Activated CD4-positive, alpha-beta T cell treated with anti-CD3 and anti-CD28 coated beads, Interleukin-2, amount 10 ng/mL, durations not matched to agents 24 days and 14 days (primary cell): ENCODE measurements at places on chromosomes 16 and 17.

GRCh38 chr16:68972720-68973119, 129.4 kb downstream of the TANGO6 start:
- DNase-seq: no peak

DNA sequence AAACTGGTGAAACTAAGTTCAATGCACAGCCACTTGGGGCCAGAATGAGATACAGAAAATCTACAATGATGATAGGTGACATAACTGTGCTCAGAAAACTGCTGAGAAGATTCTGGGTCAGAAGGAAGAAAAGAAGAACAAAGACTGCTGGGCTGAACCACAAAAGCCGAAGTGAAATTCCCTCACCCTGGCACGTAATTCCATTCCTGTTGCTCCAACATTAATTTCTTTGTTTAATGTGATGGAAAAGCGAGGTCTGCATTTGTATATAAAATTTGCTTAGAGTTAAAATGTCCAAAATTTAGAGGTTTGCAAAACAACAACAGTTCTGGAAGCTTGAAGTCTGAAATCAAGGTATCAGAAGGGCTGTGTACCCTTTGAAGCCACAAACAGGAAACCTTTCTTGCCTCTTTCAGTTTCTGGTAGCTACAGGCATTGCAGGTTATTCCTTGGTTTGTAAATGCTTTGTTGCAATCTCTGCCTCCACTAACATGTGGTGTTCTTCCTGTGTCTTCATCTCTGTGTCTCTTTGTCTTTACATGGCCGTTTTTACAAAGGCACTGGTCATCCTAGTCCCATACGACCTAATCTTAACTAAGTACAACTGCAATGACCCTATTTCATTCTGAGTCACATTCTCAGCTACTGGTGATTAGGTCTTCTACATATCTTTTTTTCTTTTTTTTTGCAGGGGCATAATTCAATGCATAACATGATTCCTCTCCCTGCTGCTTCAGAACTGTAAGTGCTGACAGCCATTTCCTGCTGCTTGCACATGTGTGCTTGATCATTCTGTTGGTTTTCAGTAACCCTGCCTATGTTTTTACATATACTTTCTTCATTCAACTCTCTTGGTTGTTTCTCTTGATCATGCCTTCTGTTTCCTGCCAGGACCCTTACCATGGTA, 603.0 kb upstream of the CDH8 start:
- no peak for DNase-seq

- DNase-seq: no peak
Observed at GRCh38 chr17:49715717-49716279, 8.0 kb upstream of the SLC35B1 start.

DNA sequence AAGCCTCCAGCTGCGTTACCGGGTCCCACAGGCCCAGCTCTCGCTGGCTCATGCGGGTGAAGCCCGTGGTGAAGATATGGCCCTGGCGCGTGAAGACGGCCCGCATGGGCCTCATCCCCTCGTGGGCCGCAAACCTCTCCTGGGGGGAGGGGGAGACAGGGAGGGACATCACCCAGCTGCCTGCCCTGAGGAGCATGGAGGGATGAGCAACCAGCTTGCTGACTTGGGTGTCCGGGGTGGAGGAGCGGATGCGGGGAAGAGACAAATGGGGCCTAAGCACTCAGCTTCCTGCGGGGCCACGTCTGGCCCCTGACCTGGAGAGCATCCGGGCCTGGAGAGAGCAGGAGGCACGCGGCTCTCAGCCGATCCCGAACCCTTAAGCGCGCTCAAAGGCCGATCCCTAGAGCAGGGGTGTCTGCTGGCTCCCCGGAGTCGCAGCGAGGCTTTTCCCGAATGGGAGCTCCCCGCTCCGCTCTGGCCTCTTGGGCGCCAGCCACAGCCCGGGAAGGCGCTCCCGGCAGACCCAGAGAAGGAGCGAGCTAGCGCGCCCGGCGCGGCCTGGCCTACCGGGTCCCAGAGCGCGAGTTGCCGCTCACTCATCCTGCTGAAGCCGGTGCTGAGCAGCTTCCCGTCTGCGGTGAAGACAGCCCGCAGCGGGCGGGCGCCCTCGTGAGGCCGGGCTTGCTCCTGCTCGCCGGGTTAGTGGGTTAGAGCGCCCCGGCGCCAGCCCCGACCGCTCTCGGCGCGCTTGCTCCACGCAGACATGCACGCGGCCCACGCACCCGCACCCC, 5.0 kb downstream of the CORO6 start:
- peak; percentile 97 for DNase-seq

DNA sequence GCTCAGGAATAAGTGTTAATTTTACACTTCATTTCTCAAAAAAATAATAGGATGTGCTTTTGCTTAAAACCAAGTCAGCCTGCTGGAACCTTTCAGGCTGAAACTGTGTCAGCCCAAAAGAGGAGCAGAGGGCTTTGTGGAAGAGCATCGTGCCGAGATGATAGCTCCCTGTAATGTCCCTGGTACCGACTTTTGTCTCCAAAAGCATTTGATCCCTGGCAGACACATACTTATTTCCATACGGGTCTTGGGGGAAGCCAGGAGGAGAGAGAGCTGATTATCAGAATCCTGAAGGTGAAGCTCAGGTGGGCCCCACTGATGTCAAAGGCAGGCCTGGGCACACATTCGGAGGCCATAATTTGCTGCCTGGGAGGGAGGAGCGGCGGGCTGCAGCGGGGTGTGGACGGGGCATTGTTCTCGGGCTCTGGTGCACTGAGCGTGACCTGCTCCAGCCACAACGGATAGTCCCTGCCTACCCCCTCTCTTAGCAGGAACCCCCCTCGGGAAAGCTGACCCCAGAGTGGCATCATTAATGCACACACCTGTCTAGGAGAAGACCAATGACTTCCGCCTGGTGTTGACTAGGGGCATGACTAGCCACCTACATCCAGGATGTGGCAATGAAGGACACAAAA, 155.9 kb downstream of the C16orf78 start:
- no peak for DNase-seq

- DNase-seq: peak; percentile 67
Observed at GRCh38 chr16:53945996-53946395, 242.0 kb downstream of the FTO start.
